Left lobe of liver (tissue), 2 donors: ENCODE measurements at places on chromosomes 3 and 15. TPM values are rescaled to one million over a fixed set of nuclear protein-coding genes. Genes with fewer than 3 reads are reported as not detected.

- no peak for DNase-seq
Measured at GRCh38 chr3:193822492-193823212, 229.6 kb downstream of the OPA1 start.

GRCh38 chr3:126937973-126938372, 44.9 kb upstream of the PLXNA1 start:
- no peak for DNase-seq

The ATR gene
- total RNA-seq = 11.1 TPM

- DNase-seq = no peak
Measured at GRCh38 chr3:149152420-149152819, 23.0 kb downstream of the HPS3 start.
